ENCODE measurements at places on chromosomes 12 and 14.
A peak's percentile ranks its signal among the peaks of the same experiment; 100 is the strongest.

- DNase-seq, result no peak
Measured at GRCh38 chr12:63848450-63848849, 4.0 kb downstream of the SRGAP1 start.

DNA sequence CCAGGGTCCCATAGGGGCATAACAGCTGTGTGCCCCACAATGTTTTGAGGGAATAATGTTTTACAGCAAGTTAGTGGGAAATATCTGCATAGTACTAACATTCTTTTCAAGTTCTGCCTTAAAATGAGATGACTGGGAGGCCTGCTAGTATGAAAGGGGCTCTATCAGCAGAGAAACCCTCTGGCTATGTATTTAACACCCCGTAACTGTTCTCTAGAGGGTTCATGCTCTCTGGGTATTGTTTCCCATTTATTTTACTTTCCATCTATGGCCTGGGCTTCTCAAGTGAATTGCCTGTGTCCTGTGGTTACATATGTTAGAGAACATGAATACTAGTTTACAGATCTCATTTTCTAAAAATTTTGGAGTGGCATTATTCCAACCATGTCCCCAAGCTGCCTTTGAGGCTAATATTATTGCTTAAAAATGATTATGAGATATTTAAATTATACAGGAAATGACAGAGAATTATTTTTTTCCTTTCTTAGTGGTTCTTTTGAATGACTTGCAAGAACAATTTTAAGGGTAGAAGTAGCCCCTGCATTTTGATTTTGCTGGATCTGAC is 37.5 kb downstream of the GNG2 start:
- DNase-seq, result no peak

GRCh38 chr12:105069936-105070702 is 14.1 kb downstream of the ALDH1L2 start:
- no peak for DNase-seq

DNA sequence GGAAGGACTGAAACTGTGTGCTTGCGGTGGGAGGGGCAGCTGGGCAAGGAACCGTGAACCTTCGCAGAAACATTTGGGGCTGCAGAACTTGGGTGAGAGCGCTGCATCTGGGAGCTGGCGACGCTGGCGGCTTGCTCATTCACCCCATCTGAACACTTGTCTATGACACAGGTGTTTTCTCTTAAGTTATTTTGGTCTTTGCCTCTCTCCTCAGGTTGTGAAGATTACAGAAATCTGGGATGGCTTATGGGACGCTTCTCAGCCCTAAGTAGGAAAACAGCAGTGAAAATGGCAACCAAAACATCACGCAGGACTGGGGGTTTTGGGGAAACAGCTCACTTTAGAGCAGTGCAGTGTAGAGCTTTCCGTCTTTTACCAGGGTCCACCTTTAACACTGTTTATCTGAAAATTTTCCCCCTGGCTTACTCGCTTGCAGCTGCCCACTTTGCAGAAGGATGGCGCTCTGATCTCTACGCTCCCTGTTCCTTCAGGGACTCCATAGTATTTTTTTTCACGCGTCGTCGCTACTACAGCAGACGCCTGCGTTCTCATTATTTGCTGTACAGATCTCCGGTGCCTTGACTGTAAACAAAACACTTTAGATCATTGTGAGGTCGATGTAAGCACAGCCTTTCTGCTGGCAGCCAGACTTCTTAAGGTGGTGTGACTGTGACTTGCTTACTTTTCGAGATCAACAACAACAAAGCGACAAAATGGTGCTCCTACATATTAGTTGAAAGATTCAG is 2.7 kb upstream of the CDKN1B start:
- peak; percentile 62 for DNase-seq

DNA sequence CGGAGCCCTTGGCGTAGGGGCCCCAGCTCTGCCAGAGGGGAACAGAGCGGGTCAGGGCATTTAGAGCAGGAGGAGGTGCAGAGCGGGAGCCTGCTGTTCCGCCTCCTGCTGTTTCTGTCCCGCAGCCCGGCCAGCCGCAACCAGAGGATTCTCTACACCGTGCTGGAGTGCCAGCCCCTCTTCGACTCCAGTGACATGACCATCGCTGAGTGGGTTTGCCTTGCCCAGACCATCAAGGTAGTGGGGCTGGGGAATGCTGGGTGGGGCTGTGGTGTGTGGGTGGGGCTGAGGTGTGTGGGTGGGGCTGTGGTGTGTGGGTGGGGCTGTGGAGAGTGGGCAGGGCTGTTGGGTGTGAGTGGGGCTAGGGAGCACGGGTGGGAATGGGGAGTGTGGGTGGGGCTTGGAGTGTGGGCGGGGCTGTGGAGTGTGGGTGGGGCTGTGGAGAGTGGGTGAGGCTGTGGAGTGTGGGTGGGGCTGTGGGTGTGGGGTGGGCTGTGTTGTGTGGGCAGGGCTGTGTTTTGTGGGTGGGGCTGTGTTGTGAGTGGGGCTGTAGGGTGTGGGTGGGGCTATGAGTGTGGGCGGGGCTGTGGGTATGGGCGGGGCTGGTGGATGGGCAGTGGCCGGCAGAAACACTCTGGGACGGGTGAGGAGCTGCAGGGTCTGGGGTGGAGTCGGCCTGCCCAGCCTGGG is 8.0 kb downstream of the ASPG start:
- peak; percentile 51 for DNase-seq

- peak; percentile 73 for DNase-seq
Measured at GRCh38 chr12:97308576-97309198, 153.9 kb upstream of the RMST start.

GRCh38 chr12:30862486-30862885 is 64.1 kb upstream of the TSPAN11 start:
- DNase-seq, result no peak
